Glutamatergic neuron (in vitro differentiated cells): ENCODE measurements at places on chromosomes 4 and X.

DNA sequence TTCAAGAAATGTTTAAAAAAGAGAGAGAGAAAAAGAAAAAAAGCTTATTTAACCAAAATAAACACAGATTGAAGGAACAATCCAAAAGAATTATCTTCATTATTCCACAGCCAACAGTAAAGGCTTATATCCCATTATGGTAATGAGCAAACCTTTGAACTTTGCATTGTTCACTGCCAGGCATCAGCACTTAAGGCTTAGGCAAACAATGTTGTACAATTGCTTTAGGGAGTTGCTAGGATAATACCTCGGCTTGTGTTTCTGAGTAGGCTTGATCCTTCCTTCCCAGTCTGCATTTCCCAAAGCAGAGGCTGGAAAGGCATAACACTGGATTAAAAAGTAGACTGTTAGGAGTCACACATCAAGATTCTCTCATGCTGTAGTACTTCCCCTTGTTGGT lies 352.7 kb upstream of the IGFBP7 start:
- DNase-seq: no peak

DNA sequence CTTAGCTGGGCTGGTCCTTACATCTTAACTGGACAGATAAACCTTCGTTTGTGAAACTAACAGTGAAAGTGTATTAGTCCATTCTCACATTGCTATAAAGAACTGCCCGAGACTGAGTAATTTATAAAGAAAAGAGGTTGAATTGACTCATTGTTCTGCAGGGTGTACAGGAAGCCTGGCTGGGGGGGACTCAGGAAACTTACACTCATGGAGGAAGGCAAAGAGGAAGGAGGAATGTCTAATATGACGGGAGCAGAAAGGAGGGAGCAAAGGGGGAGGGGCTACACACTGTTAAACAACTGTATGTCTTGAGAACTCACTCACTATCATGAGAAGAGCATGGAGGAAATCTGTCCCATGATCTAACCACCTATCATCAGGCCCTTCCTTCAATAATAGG lies 1566.5 kb upstream of the PCDH7 start:
- no peak for DNase-seq

DNA sequence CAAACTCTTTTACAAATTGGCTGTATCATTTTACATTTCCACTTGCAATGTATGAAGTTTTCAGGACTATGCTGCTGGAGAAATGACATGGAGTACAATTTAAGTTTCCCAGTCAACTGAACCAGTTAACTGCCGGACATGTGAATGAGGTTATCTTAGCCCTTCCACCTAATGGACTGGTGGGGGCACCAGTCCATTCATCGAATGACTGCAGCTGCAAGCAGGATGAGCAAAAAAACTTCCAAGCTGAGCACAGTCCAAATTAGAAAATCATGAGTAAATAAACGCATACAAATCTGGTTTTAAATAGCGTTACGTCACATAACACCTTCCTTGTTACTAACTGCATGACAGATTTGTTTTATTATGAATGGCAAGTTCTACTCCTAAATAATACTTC lies 1131.5 kb downstream of the PCDH18 start:
- DNase-seq: no peak

- no peak for DNase-seq
Measured at GRCh38 chr4:8385611-8386010, 54.9 kb downstream of the ACOX3 start.

DNA sequence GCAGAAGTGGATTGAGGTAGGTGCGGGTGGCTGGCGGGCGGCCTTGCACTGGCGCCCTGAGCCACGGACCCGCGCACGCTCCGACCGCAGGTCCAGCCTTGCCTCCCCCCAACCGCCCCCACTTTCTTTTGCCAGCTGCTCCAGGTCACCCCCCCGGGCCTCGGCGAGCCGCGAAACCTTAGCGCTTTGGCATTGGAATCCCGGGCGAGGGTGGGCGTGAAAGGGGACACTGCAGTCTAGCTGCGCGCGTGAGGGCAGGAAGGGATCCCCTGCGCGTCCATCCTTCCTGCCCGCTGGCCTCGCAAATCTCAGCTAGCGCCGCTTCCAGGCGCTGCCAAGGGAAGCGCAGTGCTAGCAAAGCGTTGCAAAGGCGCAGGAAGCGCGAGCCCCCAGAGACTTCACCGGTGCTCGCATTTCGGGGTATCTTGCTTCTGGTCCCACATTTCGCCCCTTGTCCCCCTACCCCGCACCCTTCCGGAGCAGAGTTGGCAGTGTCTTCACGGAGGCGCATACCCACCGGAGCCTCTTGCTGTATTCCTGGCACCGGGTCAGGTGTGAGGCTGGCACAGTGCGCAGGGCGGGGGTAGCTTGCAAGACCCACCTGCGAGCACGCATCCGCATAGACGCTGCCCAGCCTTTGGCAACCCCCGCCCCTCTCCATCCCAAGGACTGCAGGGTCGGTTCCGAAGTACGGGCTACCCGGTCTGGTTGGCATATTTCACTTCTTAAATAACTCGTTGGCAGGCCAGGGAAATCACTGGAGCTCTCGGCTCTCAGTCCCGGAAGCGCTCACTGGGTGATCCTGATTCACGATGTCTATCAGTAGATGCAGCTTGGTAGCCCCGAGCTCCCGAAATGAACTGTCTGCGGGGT lies 104.4 kb downstream of the UCHL1 start:
- DNase-seq: peak; percentile 62

DNA sequence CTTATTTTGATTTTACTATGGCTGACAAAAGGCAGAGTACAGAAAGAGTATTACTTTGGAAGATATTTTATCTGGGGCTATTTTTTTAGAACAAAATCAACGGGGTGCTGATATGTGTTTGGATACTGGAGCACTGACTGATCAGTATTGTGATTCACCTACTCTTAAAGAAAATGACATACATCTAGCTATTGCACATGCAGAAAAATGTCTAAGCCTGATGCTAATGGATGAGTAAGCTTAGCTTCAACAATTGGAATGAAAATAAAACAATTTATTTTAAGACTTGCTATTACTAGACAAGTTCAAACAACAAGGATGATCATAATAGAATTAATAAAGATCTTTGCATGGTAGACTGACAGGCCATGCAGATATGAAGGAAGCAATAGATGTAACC lies 262.0 kb downstream of the PPP1R2C start:
- no peak for DNase-seq

- DNase-seq: no peak
Measured at GRCh38 chr4:168612450-168613135, 115.7 kb downstream of the PALLD start.

DNA sequence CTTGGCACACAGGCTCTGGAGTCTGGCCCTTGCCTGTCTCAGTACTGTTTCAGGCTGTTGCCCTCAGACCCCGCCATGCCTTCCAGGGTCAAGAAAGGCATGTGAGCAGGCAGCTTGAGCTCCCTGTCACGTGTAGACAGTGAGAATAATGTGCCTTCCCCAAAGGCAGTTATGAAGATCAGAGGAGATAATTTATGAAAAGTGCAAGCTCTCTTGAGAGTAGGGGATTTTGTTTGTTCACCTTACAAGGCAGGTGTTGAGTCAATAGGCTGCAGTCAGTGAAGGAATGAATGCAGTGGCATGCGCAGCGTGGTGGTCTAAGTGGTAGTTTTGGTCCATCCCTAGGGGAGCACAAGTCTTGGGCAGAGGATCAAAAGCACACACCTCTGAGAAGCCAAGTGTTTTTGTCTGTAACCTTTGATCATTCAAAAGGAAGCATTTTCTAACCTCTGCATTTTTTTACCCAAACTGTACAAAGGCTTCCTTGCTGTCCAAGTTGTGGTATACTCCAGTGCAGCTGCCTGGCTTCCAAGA lies 14.4 kb downstream of the HADH start:
- no peak for DNase-seq

DNA sequence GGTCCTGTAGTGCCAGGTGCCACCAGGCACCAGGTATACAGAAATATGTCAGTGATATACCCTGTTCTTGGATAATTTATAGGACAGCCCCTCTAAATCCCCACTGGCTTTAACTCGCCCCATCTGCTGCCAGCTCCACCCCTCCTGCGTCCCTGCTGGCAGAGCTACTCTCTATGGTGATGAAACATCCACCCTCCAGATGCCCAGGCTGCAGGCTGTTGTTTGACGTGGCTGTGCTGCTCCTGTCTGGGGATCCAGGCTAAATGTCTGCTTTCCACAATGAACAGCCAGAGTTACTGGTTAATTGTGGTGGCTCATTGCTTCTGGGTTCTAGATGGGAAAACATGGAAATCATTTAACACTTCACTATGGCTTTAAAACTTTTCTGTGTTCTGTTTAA lies 12.9 kb downstream of the NHSL2 start:
- DNase-seq: peak; percentile 41

DNA sequence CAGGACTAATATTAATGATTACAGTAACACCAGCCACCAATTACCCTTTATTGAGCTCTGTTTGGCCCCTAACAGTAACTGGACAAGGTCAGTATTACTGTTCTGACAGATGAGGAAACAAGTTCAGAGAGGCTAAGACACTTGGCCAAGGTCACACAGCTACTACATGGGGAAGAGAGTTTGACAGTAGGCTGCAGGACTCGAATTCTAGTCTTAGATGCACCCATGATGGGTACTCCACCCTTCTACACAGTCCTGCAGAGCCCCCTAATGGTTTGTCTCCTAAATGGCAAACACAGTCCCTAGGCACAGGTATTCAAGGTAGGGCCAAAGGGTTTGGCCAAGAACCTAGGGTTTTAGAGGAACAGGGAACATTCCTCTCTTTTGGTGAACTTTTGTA lies 93.9 kb downstream of the NSUN7 start:
- DNase-seq: no peak

DNA sequence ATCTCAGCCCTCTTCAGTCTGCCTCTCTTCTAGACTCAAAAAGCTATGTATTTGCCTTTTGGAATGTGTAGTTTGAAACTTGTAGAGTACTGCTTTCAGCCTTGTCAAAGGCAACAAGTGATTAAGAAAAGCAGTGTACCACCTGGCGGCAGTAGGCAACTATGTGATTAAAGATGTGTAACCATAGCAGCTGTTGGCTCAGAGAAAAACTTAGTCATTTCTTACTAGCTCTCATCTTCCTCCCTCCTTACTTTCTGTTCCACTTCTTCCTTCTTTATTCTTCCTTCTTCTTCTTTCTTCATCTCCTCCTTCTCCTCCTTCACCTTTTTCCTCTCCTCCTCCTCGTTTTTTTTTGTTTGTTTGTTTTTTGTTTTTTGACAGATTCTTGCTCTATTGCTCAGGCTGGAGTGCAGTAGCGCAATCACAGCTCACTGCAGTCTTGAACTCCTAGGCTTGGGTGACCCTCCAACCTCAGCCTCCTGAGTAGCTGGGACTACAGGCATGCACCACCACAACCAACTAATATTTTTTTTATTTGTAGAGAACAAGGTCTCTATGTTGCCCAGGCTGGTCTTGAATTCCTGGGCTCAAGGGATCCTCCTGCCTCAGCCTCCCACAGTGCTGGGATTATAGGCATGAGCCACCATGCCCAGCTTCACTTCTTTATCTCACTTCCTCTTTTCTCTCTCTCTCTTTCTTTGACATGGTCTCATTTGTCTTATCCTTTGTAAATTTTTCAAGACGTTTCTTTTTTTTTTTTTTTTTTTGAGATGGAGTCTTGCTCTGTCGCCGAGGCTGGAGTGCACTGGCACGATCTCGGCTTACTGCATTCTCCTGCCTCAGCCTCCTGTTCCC lies 32.6 kb downstream of the ABHD18 start:
- DNase-seq: no peak

GRCh38 chr4:38523524-38524448 lies 140.2 kb upstream of the KLF3 start:
- DNase-seq: no peak
